ENCODE measurements at places on chromosomes 1 and 21.

DNA sequence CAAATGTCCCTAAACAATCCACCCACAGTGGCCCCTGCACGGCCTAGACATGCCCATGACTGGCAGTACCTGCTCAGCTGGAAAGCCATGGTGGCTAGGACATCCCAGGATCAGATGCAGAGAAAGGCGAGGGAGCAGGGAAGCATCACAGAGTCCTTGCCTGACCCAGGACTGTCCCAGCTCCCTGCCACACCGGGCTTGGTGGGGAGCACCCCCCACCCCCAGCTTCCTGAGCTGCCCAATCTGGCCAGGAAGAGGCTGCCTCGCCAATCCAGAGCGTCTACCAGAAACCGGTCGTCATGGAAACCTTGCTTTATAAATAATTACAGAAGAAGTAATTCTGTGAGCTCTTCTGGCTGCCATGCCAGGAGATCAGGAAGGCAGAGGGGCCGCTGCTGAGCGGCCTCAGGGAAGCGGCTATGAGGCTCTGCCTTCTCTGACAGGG is 34.8 kb downstream of the ACOT7 start:
- DNase-seq, result no peak

GRCh38 chr1:54557671-54558355 is 9.8 kb downstream of the ACOT11 start:
- no peak for DNase-seq

DNA sequence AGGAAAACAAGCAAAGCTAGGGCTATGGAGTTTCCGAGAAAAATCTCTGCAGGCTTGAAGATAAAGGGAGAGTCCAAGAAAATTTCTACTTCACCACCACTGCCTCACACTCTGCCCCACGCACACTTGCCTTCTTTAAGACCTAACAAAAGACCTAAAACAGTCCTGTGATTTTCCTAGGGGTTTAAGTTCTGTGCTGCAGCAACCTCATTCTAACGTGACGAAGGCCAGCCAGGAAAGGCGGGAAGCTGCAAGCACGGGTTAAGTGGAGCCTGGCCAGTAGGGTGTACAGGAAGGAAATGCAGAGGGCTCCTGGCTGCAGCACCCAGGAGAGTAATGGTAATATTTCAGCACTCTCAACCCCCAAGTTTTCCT is 1.5 kb downstream of the SPATA6 start:
- peak; percentile 66 for DNase-seq

GRCh38 chr1:27626031-27626935 is 8.7 kb downstream of the FGR start:
- DNase-seq, result no peak

- no peak for DNase-seq
Observed at GRCh38 chr1:87902830-87903229, 574.1 kb downstream of the LMO4 start.

GRCh38 chr1:3690282-3691065 is 38.2 kb downstream of the TP73 start:
- no peak for DNase-seq

DNA sequence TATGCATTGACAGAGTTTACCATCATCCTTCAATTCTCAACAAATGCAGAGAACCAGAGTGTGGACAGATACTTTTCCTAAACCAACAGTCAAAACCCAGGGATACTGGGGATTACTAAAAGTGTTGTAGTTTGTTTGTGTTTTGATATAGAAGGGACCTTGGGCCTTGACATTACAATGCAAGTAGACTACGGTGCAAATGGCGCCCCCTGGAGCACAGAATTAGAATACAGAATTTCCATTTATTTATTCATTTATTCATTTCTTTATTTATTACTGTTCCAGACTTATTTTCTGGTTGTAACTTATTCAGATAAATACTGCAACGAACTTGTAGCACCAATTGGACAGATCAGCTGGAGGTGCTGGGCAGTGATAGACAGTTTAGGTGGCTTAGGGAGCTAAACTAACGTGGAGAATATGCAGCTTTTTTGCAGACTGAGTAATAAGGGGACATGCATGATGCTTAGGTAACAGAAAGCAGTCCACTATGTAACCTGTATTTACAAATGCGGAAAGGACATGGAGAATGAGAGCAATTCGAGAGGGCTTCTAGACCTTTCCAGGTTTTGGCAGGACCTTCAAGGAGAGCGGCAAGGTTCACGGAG is 42.6 kb downstream of the KIRREL1 start:
- DNase-seq, result no peak
